ENCODE measurements at places on chromosomes 4 and X.

- no peak for DNase-seq
These were observed 76.2 kb downstream of the ANTXR2 start for GRCh38 chr4:79996851-79997250.

- no peak for DNase-seq
These were observed 18.1 kb upstream of the HSFX3 start for GRCh38 chrX:149567621-149568417.

DNA sequence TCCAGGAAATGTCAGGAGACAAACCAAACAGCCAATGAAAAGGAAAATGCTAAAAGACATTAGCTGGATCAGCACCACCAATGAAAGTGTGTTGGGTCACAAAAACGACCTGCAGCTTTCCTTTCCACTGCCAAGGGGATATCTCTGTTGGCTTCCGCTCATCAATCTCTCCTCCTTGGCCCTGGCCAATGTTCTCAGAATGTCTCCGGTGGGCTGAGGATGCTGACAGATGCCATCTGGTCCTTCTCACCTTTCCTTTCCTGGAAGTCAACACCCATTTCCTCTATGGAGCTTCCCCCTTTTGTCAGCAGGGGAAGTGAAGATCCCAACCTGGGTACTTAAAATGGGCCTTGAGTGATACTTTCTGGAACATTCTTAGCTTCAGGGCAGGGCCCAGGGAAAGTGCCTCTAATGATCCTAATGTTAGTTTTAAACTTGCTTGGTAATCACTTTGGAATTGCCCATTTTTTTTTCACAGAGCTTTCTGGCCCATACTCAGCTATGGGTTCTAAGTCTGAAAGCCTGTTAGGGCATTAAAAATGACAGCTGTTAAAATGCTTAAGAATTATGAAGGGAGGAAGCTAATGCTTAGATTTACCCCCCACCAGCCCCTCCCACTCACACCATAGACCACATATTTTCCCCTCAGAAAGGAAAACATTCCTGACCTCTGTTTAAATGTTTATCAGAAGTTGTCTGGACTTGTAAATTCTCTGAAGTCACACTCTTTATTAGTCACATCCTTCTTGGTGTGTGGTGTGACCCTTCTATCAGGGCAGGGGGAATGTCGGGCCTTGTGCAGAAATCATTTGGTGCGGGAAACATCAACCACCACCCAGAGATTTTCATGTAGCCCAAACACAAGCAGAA is 29.2 kb downstream of the IGFBP7 start:
- DNase-seq: no peak

DNA sequence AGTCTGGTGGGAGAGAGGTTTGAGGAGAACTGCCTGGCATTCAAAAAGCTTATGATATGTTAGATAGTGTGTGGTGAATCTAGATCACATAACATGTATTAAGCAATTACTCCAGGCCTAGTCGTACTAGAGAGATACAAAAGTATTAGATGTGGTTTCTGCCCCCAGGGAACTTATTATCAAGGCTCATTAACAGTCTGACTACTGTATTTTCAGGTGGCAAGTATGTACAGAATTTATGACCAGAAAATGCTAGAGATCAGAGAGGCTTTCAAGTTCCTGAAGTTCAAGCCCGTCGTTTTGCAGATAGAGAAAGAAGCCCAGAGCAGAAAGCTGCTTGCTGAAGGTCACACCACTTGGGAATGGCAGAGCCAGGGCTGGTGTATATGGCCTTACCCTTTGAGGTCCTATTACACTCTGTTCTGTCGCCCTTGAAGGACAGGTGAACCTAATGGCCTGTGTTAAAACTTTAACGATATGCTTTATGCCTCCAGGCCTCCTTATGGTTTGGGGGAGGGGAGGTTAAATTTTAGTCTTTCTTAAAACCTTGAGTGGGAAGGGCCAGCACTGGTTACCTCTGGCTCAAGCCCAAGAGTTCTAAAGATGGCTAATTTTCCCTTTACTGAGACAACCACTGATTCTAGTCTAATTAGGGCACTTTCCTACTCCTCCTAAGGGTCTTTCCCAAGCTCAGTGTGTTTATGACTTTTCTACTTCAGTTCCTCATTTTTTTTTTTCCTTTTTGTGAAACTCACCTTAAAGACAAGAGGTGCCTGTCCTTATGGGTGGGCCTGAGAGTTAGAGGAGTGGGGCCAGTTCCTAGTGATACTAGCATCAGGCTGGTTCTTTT is 19.9 kb downstream of the TMEM164 start:
- DNase-seq: no peak

DNA sequence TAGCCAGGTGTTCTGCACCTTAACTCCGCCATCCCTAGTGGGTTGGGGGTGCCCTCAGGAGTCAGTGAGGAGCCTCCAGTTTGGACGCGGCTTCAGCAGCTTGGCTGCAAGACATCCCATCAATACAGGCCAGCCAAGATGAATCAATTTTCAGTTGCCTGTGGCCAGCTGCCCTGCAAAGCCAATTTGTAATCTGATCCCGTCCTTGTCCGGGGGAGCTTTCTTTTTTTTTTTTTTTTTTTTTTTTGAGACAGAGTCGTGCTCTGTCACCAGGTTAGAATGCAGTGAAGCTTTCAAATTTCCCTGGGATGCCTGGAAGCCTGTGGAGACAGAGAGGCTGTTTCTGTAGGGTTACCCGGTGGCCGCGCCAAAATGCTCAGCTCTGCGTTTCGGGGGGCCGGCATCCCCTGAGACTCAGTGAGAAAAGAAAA is 192.5 kb downstream of the ASMT start:
- no peak for DNase-seq

DNA sequence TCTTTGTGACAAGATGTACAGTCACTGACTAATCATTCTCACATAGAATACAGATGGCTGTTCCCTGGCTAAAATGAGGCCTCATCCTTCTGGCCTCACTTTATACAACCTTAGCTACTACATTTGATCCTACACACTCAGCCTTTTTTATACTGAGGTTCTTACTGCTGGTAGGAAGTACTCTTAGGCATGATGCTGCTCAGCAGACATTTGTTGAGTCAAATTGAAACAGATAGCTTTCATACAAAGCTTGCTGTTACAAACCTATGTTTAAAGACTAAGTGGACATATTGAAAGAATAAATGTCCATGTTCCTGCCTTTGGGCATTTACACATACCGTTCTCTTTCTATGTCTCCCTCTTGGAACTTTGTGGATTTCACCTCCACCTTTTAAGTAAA is 154.9 kb downstream of the NPFFR2 start:
- DNase-seq: no peak

GRCh38 chr4:89324671-89325070 is 17.1 kb upstream of the GPRIN3 start:
- no peak for DNase-seq

DNA sequence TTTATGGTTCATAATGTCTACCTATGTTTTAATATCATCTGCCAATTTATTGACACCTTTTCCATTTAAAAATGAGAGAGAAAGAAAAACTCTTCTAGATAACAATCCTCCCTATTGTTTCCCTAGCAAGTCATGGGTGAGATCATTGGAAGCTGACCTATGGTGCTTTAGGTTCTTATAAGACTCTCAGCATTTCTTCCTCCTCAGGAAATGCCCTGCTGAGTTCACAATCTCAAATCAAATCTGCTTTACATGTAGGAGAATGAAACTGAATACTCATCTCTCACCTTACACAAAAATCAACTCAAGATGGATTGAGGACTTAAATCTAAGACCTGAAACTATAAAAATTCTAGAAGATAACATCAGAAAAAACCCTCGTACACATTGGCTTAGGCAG is 267.4 kb downstream of the RAPGEF2 start:
- no peak for DNase-seq

- DNase-seq: no peak
These were observed 140.7 kb upstream of the PSAPL1 start for GRCh38 chr4:7575426-7575825.

GRCh38 chr4:163663454-163664225 is 169.2 kb downstream of the TMA16 start:
- no peak for DNase-seq

- DNase-seq: no peak
These were observed 25.5 kb upstream of the NXT2 start for GRCh38 chrX:109511113-109511512.

GRCh38 chr4:147498031-147498660 is 17.2 kb downstream of the EDNRA start:
- DNase-seq: no peak

GRCh38 chr4:133623847-133624246 is 474.8 kb downstream of the PCDH10 start:
- no peak for DNase-seq

GRCh38 chr4:108943976-108944591 is 181.2 kb upstream of the ETNPPL start:
- DNase-seq: no peak

DNA sequence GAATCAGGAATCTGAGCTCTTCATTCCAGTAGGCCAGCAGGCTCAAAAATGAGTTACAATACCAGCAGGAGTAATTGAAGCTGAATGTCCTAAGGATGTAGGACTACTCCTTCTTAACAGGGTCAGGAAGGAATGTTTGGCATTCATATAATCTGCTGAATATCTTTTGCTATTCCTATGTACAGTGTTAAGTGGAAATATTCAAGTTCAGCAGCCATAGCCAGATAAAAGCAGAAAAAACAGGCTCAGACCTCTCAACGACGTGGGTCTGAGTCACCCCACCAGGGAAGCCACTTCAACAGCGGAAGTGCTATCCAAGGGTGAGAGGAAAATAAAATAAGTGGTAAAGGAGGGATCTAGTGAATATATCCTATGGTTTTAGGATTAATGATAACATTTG is 577.0 kb downstream of the SPOCK3 start:
- DNase-seq: no peak

- DNase-seq: no peak
These were observed 94.1 kb downstream of the NEUROG2 start for GRCh38 chr4:112421911-112422310.

DNA sequence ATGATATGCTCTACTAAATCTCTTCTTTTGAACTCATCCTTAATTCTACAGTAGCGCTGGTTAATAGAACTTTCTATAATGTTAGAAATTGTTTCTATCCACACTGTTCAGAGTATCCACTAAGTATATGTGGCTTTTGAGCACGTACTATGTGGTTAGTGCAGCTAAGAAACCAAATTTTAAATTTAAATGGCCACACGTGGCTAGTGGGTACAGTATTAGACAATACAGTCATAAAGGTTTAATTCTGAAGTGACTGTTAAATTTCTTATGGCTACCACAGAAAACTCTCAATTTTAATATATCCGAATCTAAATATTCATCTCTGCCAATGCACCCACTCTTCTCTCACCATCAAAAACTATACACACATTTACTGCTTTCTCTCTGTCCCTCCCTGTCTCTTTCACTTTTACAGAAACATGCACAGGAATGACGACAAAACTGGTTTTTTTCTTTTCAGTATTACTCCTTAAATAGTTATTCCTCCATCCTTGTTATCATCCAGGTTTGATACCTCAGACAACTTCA is 583.9 kb downstream of the KCTD8 start:
- no peak for DNase-seq

- DNase-seq: no peak
These were observed 356.0 kb upstream of the RASGEF1B start for GRCh38 chr4:81827577-81828202.

- no peak for DNase-seq
These were observed 197.1 kb downstream of the SPRY1 start for GRCh38 chr4:123593655-123594054.

DNA sequence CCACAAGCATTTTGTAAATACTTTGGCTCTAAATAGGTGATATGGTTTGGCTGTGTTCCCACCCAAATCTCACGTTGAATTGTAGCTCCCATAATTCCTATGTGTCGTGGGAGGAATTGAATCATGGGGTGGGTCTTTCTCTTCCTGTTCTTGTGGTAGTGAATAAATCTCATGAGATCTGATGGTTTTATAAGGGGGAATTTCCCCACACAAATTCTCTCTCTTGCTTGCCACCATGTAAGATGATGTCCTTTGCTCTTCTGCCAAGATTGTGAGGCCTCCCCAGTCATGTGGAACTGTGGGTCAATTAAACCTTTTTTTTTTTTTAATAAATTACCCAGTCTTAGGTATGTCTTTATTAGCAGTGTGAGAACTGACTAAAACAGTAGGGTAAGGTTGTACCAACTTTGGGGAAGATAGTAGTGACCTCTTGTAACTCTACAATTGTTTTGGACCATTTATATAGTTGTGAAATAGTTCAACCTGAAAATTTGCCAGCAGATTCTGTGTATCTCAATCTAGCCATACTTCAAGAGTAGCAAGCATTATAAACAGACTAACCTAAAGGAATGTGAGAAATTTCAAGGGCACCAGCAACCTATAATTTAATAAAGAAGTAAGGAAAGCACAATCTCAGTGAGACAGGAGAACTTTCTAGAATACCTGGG is 727.8 kb downstream of the GRID2 start:
- no peak for DNase-seq

DNA sequence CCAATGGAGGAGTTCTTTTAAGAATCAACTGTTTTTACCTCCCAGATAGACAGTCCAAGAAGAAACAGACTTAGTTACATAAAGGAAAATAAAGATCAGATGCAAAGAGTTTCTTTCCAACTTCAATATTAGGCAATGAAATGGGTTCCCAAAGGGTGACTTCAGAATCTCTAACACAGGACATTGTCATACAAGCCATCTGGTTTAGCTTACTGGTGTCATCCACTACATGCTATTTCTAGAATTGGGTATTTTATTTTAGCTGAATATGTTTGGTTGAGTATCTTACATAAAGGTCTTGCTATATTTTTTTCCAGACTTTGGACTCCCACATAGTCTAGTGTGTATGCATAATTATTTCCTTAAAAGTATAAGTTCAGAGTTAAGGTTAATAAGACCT is 162.1 kb upstream of the SLC7A11 start:
- no peak for DNase-seq

GRCh38 chr4:140856621-140857062 is 100.5 kb upstream of the TBC1D9 start:
- DNase-seq: no peak

- no peak for DNase-seq
These were observed 18.9 kb downstream of the ADD1 start for GRCh38 chr4:2862528-2862927.

Measured in activated T-cell treated with anti-CD3 and anti-CD28 coated beads, Interleukin-2, amount 50 U/mL, for 1 hour (primary cell).